Skeletal muscle cell (primary cell): ENCODE measurements at places on chromosomes 2 and 18.
A peak's percentile ranks its signal among the peaks of the same experiment; 100 is the strongest.

GRCh38 chr2:74089816-74090745 is 57.6 kb downstream of the BOLA3 start:
- no peak for DNase-seq

GRCh38 chr2:3037196-3038194 is 340.1 kb downstream of the EIPR1 start:
- no peak for DNase-seq

GRCh38 chr2:153235516-153235915 is 243.0 kb downstream of the RPRM start:
- no peak for DNase-seq

GRCh38 chr2:12769492-12770105 is 52.9 kb downstream of the TRIB2 start:
- peak; percentile 43 for DNase-seq

DNA sequence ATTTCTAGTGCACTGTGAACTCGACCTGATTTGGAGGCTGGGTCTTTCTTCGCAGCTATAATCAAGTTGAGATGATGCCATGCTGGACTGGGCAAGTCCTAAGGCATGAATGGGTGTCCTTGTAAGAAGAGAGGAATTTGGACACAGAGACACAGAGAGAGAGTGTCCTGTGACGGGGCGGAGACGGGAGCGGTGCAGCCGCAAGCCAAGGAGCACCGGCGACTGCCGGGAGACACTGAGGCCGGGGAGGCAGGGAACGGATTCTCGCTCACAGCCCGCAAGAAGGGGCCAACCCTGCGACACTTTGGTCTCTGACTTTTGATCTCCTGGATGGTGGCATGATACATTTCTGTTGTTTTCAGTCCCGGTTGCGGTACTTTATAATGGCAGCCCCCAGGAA is 22.4 kb upstream of the MBP start:
- no peak for DNase-seq

- DNase-seq: no peak
Measured at GRCh38 chr2:103152556-103152955, 390.7 kb downstream of the TMEM182 start.

DNA sequence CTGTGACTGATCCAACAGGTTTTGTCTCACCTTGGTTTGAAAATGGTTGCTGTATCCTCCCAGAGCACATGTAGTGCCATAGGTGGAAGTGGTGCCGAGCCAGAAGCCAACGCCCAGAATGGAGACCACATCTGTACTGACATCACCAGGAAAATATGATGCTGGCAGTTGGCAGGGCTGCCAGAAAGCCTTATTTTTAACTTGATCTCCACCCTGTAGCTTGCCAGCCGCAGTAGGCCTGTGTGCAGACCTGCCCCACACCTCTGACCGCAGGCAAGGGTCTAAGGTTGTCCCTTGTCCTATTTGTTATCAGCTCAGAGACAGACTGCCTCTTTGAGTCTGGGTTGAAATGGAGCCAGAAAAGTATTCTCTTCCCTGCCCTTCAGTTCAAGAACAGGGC is 123.5 kb upstream of the EML6 start:
- no peak for DNase-seq

DNA sequence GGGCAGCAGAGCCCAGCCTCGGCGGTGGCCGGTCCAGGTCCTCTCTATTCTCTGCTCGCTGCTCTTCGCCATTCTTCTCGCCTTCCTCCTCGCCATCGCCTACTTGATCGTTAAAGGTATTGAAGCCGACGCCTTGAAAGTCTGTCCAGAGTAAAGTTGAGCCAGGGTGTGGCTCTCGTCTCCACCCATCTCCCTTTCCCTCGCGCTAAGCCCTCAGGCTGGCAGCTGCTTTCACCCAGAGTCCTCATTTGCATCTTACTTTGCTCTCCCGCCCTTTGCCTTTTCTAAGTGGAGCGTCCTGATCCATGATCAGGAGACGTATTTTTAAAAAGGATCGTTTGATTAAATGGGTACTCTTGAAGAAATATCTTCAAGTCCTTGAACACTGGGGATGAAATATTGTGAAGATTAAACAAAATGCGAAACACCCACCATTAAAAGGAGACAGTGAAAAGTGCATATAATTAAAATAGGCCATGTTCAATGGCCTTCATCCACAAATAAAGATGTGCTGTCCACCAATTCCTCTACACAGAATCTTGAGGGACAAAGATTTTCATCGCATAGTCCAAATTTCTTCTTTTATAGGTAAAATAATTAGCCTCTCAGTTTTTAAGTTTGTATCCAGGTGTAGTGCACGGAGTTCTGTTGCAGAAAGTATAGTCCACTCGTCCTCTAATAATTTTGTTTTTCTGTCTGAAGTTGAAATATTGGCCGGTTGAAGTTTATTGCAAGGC is 657 bp downstream of the ARL6IP6 start:
- no peak for DNase-seq

- DNase-seq: no peak
Measured at GRCh38 chr2:216624251-216624650, 9.0 kb upstream of the IGFBP2 start.

GRCh38 chr18:42742969-42743368 is 372.5 kb downstream of the RIT2 start:
- no peak for DNase-seq

GRCh38 chr2:236216711-236217110 is 47.5 kb downstream of the ASB18 start:
- no peak for DNase-seq

- DNase-seq: no peak
Measured at GRCh38 chr2:48144777-48145176, 238.5 kb upstream of the FBXO11 start.

DNA sequence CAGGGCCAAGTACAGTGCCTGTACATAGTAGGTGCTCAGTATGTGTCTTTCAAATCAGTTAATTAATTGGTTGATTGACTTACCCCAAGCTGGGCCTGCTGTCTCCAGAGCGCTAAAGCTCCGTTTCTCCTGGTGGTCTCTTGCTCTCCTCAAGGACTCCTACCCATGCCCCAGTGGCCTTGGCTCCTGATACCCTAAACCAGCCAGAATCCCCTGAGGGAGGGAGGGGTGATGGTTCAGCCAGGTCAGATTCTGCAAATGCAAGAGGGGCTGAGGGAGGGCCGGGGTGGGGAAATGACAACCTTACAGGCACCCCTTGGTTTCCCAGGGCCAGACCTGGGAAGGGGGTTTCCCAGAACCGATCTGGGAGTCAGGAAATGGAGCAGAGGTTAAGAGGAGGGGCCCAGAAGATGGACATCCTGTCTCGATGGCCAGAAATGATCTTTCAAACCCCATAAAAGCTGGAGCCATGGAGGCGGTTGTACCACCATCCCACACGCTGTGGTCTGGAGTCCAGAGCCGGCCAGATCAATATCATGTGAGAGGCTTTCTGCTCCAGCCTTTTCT is 209.1 kb downstream of the TNS1 start:
- DNase-seq: no peak

GRCh38 chr2:230814616-230815015 is 50.1 kb upstream of the ITM2C start:
- DNase-seq: no peak

DNA sequence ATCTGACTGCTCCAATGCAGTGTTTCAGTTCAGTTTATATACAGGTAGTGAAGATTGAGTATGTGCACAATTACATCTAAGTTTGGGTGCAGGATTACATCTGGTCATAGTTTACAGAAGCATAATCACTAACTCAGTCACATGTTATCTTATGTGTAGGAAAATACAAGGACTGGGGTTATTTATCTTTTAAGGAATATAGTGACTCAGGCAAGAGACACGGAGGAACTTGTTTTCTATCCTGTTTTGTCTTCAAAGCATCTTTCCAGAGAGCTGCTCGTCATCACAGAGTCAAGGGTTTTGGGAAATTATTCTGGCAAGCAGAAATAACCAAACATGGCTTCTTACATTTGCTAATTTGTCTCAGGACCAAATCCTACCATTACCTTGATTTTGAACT is 1371.5 kb upstream of the TMEFF2 start:
- DNase-seq: no peak

DNA sequence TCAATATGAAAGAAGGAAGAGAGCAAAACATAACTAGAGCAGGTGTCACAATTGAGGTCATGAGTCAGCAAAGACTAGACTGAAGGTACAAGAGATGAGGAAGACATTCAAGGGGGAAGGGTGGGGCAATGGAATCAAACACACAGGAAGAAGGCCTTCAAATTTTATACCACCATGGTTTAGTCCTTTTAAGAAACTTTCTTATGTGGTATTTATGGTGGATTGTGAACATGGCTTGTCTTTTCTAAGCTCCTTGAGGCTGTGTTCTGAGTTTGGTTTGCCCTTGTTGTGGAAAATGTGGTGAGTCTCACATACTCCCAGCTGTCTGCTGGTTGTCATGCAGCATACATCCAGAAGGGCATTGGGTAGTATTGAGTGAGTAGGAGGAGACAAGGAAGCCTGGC is 62.1 kb downstream of the NABP1 start:
- no peak for DNase-seq

DNA sequence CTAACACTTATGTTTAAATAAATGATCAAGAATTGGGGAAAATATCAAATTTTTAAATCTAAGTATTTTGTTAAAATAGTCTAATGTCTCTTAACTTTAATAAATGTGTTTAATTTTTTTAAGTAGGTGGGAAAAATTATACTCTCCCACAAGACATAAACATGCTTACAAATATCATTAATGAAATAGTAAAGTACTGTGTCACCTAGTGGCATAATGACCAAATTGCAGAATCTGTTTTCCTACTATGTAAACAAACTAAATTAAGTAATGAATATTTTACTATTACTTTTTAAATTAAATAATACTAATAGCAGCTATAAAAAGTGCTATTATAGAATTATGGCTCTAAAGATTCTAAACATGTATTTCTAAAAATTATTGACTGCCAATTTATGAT is 52.0 kb upstream of the CHAC2 start:
- no peak for DNase-seq

DNA sequence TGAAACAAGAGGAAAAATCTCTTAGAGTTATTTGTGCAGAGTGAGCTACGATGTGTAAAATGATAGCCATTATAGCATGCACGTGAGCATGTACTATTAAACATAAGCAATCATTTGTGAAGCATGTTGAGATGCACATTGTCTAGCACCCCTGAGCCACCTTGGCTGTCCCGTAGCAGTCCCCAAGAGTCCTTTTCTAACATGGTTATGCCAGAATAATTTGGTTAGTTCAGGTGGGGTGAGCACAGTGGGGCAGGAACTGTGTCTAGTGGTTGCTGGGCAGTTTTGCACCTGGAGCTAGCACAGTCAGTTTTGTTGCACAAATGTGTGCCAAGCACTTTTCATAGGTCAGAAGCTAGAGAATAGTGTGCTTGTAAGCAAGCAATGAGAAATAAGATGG is 809.8 kb downstream of the RNF144A start:
- DNase-seq: no peak

GRCh38 chr2:111691164-111691875 is 192.7 kb downstream of the ANAPC1 start:
- no peak for DNase-seq

DNA sequence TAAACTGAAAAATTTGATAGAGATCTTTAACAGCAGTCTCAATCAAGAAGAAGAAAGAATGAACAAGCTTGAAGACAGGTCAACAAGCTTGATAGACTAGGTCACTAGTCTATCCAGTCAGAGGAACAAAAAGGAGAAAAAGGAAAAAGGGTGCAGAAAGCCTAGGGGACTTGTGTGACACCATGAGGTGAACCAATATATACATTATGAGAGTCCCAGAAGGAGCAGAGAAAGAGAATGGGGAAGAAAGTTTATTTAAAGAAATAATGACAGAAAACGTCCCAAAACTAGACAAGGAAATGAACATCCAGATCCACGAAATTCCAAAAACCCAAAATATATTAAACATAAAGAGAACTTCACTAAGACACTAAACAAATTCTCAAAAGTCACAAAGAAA is 84.5 kb downstream of the VAPA start:
- no peak for DNase-seq

- no peak for DNase-seq
Measured at GRCh38 chr2:46471-47345, at the start of gene FAM110C. Gene FAM110C (minus strand): TSS chr2:46505. CDS start chr2:46385, 120 bp downstream.

DNA sequence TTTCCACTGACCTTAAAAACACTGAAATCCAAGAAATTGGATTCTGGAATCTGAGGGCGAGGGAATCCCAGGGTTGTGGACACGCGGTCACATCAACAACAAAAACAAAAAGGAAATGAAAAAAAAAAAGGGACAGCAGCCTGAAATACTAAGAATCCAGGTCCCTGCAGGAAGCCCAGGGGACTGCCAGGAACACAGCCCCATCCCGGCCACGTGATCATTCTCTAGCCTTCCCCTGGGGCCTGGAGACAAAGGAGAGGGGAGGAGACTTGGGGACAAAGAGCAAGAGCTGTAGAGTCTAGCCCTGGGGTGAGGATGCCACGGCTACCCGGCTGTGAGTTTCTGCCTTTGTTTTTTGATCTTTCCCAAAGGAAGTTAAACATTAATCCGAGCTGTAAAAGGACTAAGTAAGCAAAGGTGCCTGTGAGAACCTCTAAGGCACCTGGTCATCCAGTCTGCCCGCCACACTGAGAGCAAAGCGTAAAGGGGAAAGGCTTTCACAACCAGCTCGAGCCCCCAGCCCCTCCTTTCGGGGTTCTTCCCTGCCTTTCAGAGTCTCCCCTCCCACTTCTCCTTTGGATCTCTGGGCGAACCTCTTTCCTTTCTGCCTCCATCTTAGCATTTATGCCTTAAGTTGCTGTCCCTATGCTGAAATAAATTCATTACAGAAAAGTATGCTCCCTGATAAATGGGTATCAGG is 57.9 kb upstream of the MSH2 start:
- DNase-seq: no peak

DNA sequence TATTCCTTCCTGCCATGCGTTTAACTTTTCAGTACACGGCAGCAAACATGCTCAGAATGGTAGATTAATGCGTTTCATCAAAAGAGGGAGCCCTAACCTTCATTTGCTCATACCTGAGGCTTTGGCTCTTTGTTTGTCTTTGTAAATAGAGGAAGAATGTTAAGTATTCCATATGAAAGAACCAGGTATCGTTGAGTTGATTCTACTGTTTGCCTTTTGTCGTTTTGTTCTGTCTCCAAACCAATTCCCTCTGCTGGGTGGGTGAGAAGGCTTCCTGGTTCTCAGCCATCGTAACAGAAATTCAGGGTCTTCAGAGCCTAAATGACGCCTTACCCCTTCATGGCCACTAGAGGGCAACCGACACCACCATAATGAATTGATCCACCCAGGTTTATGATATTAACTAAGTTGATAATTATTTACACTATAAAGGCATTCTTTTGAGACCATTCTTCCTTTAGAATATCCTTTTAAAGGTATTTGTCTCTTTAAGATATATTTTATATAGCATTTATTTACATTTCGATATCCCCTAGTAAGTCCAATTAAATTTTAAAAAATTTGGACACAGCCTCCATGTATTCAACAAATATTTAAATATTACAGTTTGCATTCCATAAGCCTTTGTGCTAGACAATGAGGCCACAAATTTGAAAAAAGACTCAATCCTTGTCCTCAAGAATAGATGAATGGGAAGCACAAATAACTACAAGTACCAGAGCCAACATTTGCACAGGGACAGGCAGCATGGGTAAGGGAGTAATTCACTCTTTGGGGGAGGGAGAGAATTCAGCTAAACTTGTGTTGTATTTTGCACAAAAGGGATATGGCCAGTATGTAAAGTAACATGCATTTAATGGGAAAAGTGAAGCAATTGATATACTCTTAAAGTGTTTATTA is 48.1 kb downstream of the TIMM21 start:
- peak; percentile 9 for DNase-seq
